ENCODE measurements at places on chromosomes 12 and 14.
A peak's percentile ranks its signal among the peaks of the same experiment; 100 is the strongest.

DNA sequence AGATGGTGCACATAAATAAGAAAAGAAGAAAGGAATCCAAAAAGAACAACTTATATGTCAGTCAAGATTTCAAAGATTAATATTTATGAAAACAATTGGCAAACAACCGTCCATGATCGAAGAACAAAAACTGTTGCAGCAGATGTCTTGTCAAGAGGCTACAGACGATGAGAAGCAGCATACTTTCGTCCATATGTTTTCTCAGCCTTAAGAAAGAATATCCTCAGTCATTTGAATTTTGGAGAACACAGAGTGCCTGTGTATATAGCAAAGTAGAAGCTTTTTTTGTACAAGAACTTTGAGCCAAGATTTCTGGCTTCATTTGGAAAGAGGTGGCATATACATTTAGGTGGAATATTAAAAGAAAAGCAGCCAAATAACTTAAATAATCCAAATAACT is 297.2 kb downstream of the ITPR2 start:
- DNase-seq: no peak

- no peak for DNase-seq
Observed at GRCh38 chr14:61476754-61477410, 155.5 kb downstream of the PRKCH start.

DNA sequence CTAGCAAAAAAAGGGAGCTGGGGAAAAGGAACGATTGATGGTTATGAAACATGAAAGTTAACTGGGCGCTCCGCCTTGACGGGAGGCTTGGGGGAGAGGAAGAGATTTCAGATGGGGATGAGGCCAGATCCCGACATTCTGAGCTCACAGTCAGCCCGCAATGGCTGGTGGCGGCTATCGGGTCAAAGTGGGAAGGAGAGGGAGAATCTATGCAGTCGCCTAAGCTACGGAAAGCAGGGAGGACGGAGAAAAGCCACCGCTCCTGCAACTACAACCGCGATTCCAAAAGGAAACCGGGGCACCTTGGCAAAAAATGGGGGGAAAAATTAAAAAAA is 502 bp downstream of the MPHOSPH9 start:
- DNase-seq: no peak

GRCh38 chr12:120801146-120801545 is 75.5 kb downstream of the ACADS start:
- no peak for DNase-seq

- peak; percentile 63 for DNase-seq
Observed at GRCh38 chr12:79691511-79692248, 916 bp upstream of the PAWR start.

DNA sequence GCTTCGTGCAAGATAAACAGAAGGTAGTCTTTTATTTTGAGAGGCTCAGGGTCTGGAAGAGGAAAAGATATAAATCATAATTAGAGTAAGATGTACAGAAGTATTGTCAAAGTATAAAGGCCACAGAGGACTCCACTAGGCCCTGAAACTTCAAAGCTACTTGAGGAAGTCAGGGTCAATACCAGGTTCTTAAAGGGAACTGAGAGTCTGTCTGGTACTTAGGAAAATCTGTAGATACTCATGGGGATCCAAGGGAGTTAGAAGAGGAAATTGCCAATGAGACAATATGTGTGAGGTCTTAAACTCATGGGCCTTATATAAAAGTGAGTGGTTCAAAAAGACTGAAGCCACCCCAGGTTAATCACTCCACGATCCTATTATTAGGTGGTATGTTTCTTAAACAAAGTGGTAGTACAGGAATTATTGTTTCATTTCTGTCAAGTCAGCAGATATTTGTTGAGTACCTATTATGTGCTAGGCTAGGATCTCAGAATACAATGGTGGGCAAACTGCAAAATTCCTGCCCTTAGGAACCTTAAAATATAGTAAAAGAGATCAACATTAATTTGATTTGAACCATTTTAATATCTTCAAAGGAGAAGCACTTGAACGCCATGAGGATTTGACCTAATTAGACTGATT is 314.6 kb downstream of the ADAMTS20 start:
- no peak for DNase-seq

DNA sequence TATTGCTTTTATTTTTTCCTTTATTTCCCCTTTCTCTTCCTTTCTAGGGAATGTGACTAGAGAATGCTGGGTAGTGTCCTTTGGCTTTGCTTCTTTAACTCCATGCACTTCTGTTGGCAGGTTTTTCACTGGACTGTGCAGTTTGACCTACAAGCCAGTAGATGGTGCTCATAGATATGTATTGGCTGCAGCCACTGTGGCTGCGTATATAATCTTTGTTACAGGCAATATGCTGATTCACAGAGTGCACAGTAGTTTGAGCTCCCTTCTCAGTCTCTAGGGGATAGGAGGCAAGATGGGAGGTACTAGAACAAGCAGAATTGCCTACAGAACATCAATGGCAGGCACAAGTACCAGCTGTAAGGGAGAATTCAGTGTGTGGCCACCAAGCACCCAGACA is 503.5 kb downstream of the LRFN5 start:
- peak; percentile 4 for DNase-seq

- DNase-seq: no peak
Observed at GRCh38 chr12:13253966-13254760, 57.6 kb downstream of the EMP1 start.

GRCh38 chr12:75480469-75480949 is at the start of gene GLIPR1:
Gene GLIPR1 (plus strand): TSS chr12:75480755. CDS start chr12:75480881, 126 bp downstream.
- peak; percentile 8 for DNase-seq

DNA sequence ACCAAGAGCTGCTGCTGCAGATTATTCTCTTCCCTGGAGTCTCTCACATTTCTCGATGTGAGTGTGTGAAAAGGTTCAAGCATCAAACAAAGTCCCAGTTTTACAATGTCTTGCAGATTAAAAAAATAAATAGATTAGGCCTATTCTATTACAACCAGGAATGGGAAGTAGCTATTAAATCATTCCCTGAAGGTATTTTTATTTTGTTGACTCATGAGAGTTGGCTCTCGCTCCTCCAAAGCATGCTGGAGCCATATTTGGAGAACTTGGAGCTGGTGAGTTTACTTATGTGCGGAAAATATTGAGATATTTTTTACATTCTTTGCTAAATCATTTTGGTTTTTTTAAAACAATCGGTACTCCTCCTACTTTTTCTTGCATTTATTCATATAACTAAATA is 572.3 kb downstream of the ETNK1 start:
- no peak for DNase-seq

DNA sequence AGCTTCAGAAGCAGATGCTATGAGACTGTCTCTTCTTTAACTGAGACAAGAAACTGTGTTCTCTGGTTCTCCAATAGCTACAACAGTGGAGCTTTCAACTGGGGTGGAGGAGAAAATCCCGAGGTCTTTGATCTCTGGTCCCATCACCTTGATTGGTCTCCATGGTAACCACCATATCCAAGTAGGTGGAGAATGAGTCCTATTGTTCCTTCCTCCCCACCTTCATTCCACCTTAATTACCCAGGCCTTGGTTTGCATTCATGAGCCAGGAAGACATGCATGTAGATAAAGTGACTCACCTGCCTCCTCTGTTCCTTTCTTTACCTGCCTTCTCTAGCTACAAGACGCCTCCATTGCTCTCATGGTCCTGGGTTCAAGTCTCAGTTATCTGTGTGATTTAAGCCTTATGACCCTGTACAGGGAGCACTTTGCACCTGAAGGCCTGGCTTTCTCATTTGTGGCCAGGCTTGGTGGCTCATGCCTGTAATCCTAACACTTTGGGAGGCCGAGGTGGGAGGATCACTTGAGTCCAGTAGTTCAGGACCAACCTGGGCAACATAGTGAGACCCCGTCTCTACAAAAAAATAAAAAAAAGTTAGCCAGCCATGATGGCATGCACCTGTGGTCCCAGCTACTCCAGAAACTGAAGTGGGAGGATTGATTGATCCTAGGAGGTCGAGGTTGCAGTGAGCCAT is 157.7 kb upstream of the TBX3 start:
- DNase-seq: no peak

DNA sequence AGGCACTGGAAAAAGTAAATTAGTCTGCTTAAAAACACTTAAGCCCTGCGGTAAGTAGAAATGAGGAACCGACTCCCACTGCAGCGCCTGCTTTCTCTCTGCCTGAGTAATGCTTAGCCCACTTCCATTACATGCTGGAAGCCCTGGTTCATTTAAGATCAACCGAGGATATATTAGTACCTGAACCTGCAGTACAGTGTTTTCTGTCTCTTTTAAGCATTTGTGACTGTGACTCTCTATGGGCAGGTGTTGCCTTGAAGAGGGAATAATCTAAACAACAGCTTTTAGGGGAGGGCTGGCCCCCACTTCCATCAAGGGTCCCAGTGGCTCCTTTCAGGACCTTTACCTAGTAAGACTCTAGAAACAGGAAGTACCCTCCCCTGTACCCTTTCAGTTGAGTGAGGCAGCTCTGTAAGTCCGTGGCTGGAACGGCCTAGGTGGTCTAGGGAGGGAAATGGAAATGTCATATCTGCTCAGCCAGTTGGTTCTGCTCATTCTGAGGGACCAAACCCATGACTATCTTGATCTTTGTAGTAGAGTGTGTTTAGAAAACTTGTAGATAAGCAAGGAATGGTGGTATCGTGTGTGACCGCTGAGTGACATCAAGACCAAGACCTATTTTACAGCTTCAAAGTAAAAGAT is 56.2 kb downstream of the FNTB start:
- DNase-seq: no peak

- no peak for DNase-seq
Observed at GRCh38 chr14:21023817-21024584, 860 bp downstream of the NDRG2 start.

DNA sequence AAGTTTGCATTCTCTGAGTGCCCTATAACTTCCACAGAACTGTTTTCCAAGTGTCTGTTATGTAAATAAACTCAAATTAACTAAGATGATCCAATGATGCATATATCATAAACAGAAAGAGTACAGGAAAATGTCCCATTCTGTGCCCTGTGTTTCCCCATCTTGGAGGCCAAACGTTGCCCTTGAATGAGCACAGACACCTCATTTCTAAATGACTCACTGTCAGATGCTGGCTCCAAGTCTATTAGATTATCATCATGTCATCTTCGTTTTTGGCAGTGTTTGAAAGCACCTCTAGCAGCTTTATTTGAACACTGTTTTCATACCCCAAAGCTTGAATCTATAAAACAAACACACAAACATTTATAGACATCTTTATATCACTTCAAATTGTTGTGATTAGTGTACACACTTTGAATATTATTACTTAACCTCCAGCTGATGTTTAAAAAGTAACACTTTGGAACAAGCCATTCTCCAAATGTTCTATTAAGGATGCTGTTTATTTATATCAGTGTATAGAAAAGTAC is 424.2 kb downstream of the NOVA1 start:
- no peak for DNase-seq

GRCh38 chr14:29227631-29228030 is 461.0 kb downstream of the FOXG1 start:
- no peak for DNase-seq

DNA sequence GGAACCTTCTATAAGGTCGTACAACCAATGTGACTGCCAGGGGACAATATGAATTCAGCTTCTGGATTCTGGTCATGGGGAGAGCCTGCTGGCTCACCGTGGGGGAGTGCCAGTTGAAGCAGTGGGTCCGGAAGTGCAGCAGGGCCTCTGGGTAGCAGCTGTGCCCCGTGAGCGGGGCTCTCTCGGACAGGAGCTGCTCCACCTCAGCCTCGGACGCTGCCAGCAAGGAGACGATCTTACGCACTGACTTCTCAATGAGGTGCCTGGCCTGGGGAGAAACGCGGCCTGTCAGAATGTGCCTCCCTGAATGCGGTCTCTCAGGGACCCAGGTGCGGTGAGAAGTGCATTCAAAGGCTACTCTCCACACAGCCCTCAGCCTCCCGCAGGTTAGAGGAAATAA is 42.0 kb downstream of the LGMN start:
- DNase-seq: no peak

DNA sequence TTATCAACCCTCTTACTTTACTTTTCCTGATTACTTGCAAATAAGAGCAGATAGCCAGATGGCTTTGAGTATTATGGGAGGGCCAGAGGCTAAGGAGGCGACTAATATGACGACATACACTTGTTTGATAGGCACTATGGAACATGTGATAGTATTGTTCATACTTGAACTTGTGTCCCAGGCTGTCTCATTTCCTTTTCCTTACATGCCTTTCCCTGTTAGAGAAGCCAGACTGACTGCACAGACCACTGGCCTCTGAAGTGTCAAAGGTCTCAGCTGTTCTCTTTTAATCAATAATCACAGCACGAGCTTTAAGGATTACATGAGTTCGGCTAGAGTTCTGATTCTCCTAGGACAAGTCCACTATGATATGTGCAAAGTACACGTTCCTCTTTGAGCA is 326.0 kb downstream of the PRKD1 start:
- no peak for DNase-seq

GRCh38 chr14:84535976-84536375 is 994.0 kb upstream of the FLRT2 start:
- no peak for DNase-seq

DNA sequence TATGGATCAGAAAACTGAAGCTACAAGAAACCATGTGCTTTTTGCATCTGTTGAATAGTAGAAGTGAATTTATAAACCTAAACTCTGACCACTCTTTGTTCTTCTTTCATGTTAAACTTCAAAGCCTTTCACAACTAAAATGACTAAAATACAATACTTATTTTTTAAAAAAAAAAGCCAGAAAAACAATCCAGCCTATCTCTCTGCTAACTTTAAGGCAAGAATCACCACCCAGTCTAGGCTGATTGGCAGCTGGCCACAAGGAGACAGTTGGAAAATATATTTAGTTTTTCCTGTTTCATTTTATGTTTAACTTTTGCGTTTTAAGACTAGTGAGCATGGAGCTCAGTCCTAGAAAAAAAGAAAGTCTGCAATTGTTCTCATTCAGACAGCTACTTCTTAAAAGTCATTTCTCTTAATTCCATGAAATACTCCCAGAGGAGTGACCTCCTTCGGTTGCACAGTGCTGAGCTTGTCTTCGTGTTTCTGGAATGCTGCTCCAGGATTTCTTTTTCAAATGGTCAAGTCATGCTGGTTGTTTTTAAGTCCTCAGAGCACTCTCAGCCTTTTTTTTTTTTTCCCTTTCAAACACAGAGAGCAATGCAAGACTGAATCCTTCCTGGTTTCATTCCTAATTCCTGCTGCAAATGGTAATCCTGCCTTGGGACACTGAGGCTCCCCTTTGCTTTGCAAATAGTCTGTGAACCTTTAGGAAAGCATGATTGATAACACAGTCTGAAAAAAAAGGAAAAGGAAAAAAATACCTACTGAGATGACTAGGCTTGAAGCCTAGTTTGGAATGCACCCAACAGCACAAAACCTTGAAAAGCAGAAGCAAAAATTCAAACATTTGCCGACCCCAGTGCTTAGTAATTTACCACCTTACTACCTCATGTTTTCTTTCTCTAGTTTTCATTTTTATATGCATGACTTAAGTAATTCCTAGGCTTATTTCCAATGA is 233.3 kb upstream of the DAAM1 start:
- DNase-seq: no peak

DNA sequence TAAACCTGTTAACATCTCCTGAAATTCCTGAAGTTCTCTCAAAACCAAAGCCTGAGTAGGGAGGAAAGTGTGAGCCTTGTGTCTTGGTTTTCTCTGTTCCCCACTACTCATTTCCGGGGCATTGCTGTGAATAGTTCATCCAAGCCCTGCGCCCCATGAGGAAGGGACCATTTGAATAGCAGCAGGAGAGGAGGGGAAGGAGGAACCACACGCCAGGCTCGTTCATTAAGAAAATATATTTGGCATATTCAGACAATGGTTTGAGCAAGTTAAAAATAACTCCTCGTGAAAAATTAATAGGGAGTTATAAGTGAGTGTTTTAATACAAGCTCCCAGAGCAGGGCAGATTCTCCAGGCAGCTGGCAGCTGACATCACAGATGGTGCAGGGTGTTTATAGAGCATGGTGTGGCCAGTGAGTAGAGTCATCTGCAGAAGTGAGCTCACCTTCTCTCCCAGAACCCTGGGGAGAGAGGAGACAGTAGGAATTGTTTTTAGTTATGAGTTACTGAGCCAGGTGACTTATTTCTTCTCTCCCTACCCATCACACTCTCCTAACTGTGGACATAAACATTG is 29.5 kb upstream of the CISTR start:
- DNase-seq: no peak
